Caudate nucleus (tissue), 63 donors: ENCODE measurements at places on chromosomes 7 and 10.

GRCh38 chr10:133096616-133097269, 9.0 kb downstream of the ADGRA1 start:
- DNase-seq, result no peak

DNA sequence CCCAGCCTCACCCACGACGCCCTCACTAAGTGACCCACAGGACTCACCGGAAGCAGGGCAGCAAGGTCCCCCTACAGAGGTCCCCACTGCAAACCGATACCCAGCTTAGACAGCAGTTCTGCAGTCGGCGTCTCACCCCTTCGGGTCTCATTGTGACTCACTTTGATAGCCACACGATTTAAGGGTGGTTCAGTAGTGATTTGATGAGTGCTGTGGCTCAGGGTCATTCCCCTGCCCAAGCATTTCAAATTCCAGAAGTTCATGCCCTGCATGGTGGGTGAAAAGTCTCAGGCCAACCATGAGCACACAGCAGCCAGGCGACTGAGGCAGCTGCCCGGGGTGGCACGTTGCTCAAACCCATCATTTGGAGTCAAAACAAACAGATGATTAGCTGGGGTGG, 93.2 kb downstream of the EGFR start:
- DNase-seq, result no peak

GRCh38 chr7:105097619-105098018, 83.6 kb downstream of the KMT2E start:
- no peak for DNase-seq

DNA sequence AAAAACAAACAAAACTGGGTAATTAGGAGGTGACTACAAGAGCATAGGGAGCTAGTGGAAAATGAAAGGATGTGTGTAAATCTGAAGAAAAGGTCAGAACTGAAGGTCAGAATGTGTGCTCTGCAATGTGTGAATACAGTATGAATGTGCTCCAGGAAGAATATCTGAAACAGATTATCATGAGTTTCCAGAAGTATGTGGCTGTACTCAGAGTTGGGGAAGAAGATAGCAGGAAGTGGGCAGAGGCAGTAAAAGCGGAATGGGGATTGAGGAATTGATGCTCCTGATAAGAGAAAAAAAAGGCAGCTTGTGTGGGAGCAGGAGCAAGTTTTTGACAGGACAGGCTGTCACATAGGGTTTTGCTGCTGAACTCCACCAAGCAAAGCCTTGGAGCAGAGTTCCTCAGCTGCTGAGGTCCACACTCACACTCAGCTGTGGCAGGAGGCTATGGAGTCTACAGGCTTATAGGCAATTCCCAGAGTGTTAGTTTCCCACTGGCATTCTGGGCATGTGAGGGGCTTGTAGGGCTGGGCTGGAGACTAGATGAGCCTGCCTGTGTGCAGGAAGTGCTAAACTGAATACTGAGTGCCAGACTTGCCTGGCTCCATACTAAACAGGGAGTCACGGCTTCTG, 22.9 kb downstream of the H2AZ2 start:
- no peak for DNase-seq

- no peak for DNase-seq
Observed at GRCh38 chr10:110220398-110220797, 13.0 kb downstream of the MXI1 start.

DNA sequence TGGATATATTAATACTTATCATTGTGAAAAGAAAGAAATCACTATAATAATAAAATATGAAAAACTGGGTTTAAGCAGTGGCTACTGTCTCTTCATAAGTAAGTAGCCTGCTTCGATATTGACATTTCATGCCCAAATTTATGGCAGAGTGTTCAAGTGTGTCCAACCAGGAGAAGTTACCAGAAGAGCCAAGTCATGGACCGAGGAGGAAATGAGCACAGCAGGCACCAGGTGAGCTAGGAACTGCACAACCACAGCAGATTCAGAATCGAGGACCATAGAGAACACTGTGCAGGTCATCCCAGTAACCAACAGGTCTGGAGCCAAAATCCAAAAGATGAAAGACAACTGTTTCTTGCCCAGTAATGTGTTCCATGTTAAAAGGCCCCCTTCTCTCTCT, 79.9 kb upstream of the ABCB5 start:
- DNase-seq, result no peak

DNA sequence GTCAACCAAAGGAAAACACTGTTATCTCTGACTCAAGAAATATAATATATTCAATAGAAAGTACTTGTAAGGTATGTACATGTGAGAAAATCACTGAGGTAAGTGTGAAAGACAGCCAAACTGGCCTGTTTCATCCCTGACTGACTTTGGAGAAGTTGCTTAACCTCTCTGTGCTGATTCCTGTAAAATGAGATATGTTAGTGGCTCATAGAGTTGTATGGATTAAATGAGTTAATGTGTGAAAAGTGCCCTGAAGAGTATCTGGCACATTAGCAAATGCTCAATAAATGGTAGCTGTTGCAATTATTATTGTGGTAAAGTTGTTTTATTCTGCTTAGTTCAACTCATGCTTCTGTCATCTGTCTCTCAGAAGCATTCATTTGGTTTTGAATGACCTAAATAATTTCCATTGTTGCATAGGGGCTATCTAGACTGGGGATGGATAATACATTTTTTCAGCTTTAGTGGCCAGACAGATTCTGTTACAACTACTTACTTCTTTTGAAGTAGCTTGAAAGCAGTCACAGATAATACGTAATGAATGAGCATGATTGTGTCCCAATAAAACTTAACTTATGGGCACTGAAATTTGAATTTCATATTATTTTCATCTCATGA, 84.3 kb downstream of the SKAP2 start:
- DNase-seq, result no peak

GRCh38 chr10:132585732-132586722, 48.4 kb downstream of the INPP5A start:
- DNase-seq, result no peak

GRCh38 chr7:67348171-67348570, 351.5 kb downstream of the TYW1 start:
- DNase-seq, result no peak

DNA sequence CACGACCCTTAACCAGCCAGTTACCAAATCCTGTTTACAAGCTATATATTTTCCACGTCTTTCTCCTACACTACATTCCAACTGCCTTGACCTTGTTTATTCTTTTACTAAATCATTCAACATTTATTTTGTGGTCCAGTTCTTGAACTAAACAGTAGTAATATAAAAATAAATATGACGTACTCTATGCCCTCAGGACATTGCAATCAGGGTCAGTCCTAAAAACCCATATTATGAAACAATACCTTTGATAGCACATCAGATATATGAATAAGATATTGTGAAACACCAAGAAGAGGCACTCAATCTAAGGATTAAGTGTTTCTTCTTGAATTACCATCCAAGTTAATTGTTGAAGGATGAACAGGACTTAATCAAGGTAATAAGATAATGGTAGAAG, 52.5 kb upstream of the WNT16 start:
- no peak for DNase-seq

- DNase-seq, result peak; percentile 27
Observed at GRCh38 chr7:94436018-94436604, 41.4 kb downstream of the COL1A2 start.

GRCh38 chr10:46528675-46529615, 27.5 kb downstream of the GPRIN2 start:
- no peak for DNase-seq

GRCh38 chr7:108418946-108419345, 37.3 kb downstream of the NRCAM start:
- no peak for DNase-seq

DNA sequence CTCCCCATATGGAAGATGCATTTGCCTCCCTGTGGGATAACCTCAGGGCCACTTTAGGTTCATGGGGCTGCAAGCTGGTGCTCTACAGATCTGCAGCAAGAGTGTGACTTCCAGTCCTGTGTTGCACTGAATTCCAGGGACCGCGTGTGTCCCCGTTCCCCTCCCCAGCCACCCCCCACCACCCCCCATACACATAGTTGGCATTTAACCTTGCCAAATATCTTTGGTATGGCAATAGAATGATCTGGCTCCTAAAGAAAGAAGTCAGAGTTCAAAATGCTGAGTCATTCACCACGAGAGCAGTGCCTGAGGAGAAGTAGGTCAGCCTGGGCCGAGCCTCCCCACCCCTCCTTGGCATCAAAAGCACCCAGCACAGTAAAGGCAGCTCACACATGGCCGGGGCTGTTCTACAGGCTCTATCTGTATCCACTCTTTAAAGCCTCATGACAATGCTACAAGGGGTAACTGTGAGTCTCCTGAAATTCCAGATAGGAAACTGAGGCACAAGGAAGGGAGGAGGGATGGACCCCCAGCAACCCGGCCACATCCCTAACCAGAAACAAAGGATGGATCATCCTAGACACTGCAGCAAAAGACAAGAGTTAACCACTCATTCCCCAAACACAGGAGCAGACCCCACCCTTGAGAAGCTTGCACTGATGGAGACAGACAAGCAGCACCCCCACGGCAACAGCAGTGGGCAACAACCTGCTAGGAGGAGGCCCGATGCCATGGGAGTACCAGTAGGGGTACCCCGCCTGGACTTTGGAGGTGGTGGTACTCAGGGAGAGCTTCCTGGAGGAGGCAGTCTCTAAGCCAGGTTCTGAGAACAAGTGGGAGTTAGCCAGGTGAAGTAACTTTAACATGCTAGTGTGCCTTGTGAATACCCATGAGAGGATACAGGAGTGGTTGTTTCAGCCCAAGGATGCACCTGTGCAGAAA, 70.3 kb upstream of the NANOS1 start:
- no peak for DNase-seq

GRCh38 chr7:70774950-70775527, 356.9 kb upstream of the GALNT17 start:
- DNase-seq, result no peak

- no peak for DNase-seq
Observed at GRCh38 chr10:112215342-112215774, 31.8 kb upstream of the GPAM start.

DNA sequence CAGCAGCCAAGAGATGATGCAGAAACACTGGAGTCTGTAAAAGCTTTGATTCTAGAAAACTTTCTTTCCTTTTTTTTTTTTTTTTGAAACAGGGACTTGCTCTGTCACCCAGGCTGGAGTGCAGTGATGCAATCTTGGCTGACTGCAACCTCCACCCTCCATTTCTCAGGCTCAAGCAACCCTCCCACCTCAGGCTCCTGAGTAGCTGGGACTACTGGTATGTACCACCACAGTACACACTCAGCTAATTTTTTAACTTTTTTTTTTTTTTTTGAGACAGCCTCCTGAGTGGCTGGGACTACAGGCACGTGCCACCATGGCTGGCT, 17.0 kb upstream of the BAG3 start:
- no peak for DNase-seq

GRCh38 chr7:34061149-34061548, 155.8 kb downstream of the BMPER start:
- no peak for DNase-seq

DNA sequence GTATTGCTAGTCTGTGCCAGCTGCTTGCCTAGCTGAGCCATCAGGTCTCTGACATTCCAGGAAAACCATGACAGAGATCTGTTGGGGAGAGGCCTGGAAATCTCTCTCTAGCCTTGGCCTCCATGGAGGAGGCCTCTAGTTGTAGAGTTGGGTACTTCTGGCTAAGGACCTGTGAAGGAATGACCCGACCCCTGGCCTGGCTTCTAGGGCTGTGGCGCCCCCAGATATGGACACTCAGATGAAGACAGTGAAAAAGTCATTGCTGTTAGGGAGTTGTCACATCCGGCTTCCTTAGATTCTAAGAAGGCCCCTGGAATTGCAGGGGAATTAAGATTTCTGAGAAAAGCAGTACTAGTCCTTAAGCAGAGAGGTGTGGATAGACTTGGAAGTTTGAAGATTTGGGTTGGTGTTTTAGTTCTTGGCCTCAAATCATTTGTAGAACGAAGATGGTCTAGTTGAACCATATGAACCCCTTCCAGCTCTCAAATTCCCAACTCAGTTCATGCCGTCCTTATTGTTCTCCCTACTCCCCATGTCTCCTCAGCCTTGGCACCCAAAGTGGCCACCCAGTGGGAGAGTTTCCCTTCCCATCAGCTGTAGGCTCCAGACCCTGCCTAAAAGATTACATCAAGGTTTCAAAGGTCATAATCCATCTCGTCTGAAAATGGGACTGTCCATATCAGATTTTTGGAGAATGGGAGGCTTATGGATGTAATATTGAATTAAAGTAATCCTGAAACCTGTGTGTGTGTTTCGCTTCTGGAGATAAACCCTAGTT, 7.0 kb downstream of the HHEX start:
- DNase-seq, result no peak

DNA sequence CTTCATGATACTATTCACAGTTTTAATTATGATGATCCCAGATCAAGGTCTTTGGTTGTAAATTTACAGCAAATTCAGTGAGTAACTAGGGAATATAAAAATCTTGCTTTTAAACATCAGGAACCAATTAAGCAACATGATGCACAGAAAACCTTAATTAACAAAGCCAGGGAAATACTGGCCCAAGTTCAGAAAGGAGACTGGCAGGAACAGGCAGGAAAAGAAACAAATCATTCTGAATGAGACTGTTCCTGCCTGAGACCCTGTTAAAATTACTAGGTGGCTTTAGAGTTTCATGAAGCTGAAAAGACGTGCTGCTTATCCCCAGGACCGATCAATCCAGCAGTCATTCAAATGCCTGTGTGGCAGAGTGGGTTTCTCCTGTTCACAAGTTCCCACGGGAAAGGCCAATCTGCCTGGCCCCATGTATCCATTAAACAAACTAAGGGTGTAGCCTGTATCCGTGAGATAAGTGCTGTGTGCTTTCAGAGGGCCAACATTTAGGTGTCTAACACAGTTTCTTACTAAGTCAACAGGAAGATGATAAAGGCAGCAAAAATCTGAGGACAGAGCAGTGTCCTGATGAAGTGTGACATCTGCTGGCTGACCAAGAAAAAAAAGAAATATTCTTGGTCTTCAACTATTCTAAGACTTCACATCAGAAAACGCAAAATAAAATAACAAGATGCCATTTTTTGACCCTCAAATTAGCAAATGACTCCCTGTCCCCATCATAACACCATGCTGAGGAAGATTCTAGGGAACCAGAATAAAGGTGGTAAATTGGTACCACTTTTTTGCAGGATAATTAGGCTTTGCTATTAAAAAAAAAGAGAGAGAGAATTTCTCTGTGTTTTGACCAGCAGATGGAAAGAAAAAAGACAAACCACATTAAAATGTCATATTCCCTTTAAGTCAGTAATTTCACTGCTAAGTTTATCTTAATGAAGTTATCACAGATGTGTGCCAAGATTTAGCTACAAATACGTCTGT, 34.2 kb downstream of the PUS7 start:
- no peak for DNase-seq

DNA sequence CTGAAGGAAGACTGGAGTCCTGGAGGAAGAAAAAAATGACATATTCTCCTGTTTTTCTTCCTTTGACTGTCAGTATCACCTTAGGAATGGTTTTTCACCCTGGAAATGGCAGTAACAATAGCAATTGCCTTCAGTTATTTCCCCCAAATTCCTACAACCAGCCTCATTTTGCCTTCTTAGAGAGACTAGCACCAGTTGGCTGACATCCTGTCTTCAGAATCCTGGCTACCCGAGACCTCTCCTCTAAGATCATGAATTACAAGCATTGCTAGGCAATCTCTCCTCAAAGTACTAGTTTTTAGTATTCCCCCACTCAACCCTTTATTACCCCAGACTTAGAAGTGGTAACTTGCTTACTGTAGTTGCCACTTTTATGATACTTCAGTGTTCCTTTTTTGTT, 53.4 kb downstream of the TAS2R16 start:
- no peak for DNase-seq
